SHP77 treated with DMSO at 0.1 percent for 48 hours (cell line): ENCODE measurements at places on chromosomes 12 and 14.

DNA sequence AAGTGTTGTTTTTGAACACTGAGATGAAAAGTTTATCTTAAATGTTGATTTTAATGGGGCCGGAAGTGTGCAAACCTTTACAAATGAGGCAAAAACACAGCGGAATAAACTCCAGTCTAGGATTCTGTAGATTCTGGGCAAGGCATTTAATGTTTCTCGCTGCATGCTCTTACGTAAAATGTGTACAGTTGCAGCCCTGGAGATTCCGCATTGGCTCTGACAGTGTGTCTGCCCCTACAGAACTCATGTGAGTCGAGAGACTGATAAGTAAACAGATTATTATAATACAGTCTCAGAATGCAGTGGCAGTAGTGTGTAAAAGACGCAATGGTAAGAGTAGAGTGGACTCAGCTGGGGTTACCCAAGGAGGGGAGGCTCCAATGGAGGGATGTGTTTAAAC lies 33.6 kb downstream of the LRRK2 start:
- DNase-seq, result no peak

DNA sequence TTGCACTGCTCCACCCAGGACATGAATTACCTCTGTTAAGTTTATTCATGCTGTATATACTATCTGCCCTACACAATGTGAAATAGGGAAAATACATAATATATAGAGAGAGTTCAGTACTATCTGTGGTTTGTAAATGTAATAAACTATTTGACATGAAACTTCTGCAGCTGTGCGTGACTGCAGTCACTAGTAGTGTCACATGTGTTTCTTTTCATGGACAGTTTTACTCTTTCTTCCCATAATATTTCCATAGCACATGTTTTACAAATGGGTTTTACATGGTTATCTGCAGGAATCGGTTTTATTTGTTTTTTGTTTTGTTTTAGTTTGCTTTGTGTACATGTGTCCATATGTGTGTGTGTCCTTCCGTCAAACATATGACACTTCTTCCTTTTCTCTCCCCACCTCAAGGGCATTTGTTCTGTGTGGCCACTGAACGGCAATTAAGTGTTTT lies 1644.1 kb upstream of the FLRT2 start:
- DNase-seq, result no peak

GRCh38 chr14:57382283-57382682 lies 8.1 kb upstream of the NAA30 start:
- DNase-seq, result no peak

GRCh38 chr12:50353404-50353803 lies 43.0 kb downstream of the FAM186A start:
- no peak for DNase-seq
